LNCaP clone FGC (cell line): ENCODE measurements at places on chromosomes 2 and 18.

- no peak for DNase-seq
These were observed 657 bp downstream of the SGPP2 start for GRCh38 chr2:222424729-222425671.

DNA sequence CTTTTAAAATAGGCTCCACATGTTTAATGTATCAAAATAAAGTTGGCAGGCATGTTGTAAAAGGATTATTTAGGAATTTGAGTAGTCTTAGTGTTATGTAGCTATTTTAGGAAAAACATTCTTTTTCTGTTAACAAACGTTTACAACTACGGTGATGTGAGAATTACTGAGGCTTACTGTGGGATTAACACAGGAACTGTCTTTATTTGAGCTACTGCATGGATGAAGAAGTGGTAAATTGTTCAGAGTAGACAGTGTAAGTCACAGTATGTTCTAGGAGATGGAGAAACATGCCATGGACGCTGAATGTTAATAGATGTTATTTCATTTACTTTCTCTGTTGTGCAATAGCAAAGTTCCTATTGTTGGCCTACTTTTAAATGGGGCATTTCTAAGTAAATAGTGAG, 1.6 kb downstream of the PPM1B start:
- no peak for DNase-seq

- DNase-seq, result no peak
These were observed 34.9 kb upstream of the CD302 start for GRCh38 chr2:159832858-159833257.

DNA sequence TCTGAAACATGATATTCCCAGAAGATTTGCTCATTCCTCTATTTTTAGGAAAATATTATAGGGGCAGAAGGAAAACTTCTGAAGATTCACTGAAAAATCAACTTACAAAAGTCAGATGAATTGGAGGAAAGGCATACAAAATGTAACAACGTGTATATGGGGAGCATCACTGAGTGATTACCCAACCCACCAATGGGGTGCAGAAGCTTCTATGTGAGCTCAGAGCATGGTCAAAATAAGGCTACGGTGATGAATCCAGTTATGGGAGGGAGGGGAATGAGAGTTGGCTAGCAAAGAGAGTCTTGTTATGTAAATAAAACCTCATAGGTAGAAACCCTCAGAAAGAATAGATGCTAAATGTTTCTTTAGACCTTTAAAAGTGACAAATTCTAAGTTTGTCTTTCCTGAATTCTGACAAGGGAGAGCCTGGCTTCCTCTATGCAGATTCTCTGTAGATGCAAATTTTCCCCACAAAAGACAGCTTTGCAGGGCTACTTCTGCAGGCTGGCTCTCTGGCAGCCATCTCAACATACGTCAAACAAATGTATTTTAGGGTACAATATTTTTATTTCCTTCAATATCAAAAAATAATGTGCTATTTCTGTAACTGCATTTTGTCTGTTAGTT, 171.4 kb upstream of the NDUFV2 start:
- DNase-seq, result no peak

- no peak for DNase-seq
These were observed 91.0 kb upstream of the KCNH7 start for GRCh38 chr2:162929571-162929970.
